Dorsolateral prefrontal cortex (tissue), 122 donors: ENCODE measurements at places on chromosomes 6 and 20. TPM values are rescaled to one million over a fixed set of nuclear protein-coding genes. Genes with fewer than 3 reads are reported as not detected.

DNA sequence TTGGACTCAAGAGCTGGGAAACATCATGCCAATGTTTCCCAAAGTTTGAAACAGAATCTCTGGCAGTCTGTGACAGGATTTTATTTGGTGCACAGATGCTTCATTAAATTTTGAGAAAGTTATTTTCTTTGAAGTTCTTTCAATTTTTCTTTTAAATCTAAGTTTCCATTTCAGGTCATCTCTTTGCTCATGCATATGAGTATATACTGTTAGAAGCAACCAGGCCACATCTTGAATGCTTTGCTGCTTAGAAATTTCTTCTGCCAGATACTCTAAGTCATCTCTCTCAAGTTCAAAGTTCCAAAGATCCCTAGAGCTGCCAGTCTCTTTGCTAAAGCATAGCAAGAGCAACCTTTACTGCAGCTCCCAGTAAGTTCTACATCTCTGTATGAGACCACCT, 59.1 kb upstream of the CCDC28A start:
- DNase-seq = no peak

GRCh38 chr6:121896771-121897170, 461.3 kb downstream of the GJA1 start:
- no peak for DNase-seq

DNA sequence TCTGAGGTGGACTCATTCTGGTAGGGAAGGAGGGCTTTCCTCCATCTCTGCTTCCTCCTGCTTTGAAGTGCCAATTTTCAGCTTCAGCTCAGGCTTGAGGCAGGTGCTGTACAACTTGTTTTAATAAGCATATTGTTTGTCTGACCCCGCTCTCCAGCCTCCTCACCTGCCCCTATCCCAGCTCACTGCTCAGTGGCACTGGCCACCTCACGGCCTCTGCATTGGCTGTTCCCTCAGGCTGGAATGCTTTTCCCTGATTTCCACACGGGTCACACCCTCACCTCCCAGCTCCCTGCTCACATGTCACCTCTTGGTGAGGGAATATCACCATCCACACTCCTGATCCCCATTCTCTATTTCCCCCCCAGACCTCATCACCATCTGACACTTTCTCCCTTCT, 14.3 kb downstream of the AARS2 start:
- DNase-seq = peak; percentile 24

DNA sequence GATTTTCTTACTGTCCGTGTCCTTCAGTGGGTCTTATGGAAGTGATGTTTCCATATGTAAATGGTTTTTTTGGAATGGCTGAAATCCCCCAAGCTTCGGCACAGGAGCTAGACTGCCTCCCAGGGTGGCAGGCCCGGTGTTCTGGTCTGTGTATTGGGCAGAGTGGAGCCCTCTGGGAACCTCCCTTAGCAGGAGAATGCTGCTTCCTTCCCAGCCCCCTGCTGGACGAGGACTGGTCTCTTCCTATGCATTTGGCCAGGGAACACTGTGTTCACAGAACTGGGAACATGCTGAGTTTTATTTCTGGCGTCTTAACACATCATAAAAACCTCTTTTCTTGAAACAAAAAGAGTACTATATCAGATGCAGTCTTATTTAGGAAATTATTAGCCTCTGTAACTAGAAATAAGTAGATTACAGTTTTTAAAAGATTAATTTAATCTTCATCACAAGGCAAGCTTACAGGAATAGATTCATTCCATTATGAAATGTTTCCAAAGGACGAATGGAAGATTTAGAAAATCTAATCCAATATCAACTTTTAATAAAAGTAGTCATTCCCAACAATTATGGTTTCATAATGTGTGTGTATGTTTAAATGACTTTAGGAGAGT, 56.6 kb downstream of the SYTL3 start:
- peak; percentile 25 for DNase-seq

- no peak for DNase-seq
These were observed 1.9 kb downstream of the PLTP start for GRCh38 chr20:45909817-45910669.

DNA sequence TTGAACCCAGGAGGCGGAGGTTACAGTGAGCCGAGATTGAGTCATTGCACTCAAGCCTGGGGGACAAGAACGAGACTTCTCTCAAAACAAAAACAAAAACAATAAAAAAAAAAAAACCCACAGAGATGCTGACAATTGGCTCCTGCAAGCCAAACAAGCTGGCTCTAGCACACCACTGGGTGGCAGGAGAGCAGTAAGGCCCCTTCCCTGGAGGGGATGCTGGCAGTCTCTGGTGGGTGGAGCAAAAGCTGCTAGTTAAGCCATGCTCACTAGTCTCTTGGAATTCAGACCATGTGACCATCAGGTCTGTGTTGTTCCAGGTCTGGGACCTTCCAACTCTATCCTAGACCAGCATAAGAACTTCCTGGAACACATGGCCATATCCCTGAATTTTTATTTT, 18.9 kb upstream of the DSN1 start:
- no peak for DNase-seq

- no peak for DNase-seq
These were observed 30.0 kb upstream of the TGM2 start for GRCh38 chr20:38194971-38195504.

- DNase-seq = no peak
These were observed 83.7 kb upstream of the ZFP64 start for GRCh38 chr20:52275181-52275691.

DNA sequence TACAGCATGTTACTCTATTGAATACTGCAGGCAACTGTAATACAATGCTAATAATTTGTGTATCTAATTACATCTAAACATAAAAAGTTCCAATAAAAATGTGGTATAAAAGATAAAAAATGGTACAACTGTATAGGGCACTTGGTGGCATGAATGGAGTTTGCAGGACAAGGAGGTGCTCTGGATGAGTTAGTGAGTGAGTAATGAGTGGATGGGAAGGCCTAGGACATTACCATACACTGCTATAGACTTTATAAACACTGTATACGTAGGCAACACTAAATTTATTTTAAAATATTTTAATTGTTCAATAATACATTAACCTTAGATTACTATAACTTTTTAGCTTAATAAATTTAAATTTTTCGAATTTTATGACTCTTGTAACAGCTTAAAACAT, 579.6 kb upstream of the MAN1A1 start:
- no peak for DNase-seq

GRCh38 chr6:5493806-5494205, 232.5 kb downstream of the FARS2 start:
- no peak for DNase-seq

DNA sequence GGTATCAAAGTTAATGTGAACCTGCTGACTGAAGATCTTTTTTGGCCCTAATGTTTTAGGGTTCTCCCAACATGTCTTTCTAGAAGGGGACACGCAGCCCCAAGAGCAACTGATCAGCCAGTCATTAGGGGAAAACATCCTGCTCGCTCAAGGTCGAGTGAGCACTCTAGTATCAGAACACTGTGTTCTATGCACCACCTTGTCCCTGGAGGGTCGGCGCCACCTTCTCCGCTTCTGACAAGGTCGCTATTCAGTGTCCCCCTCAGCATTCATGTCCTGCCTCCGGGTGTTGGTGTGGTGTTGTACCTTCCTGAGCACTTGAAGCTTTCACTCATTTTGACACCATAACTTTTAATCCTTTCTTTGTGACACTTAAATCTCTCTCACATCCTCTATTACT, 331.2 kb upstream of the KCNQ5 start:
- DNase-seq = no peak

GRCh38 chr6:18692929-18693685, 306.0 kb downstream of the RNF144B start:
- no peak for DNase-seq

DNA sequence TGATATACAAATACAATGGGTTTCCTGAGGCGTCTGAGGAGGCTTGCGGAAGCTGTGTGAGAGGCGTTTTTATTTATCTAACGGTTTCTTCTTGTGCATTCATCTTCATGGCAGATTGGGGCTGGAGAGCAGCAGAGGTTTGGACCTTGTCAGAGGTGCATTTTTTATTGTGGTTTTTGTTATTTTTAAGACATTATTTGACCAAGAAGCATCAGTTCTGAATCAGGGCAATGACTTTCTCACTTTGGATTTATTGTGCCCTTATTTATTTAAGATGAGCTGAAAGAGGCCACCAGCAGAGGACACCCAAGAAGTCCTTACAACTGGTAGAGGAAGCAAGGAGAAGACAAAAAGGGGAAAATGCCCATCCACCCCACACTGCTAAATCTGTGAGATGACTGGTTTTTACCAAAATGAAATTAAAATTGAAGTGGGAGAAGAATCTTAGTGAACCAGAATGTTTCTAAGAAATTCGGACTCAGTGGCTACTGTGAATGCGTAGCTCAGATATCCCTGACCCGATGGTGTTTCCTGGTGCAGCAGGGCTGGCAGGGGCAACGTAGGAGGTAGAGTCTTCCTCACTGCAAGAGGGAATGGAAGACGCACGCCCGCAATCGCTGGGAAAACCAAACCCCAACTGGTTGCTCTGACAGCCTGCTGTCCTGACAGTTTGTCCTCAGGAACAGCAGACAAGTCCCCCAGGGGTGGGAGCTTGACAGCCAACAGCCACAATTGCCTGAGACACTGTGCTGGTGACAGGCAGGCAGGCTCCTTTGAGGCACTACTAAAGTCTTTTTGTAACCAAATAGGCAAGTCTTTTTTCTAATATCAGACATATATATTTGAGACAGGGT, 14.2 kb downstream of the PRR18 start:
- DNase-seq = no peak

GRCh38 chr6:4399656-4400055, 264.3 kb upstream of the ECI2 start:
- no peak for DNase-seq

DNA sequence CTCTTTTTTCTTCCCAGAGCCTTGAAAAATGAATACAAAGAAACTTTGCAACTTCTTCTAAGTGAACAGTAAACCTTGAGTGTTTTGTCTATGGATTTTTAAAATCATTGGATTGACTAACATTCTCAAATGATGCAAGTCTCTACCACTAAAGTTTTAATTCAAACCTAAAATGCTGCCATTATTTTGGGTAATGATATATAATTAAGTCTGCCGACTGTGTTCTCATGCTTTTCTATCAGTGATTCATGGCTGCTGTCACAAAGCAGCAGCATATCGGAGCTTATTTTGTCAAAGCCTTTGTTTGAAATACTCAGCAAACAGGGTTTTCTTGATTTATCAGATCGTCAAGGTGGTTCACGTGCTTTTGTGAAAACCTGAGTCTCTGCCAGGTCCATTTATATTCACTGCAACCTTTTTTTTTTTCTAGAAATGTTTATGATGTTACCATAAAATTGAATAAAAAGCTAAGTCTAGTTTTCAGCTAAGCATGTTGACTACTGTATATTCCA, 96.3 kb downstream of the GJA1 start:
- DNase-seq = no peak

DNA sequence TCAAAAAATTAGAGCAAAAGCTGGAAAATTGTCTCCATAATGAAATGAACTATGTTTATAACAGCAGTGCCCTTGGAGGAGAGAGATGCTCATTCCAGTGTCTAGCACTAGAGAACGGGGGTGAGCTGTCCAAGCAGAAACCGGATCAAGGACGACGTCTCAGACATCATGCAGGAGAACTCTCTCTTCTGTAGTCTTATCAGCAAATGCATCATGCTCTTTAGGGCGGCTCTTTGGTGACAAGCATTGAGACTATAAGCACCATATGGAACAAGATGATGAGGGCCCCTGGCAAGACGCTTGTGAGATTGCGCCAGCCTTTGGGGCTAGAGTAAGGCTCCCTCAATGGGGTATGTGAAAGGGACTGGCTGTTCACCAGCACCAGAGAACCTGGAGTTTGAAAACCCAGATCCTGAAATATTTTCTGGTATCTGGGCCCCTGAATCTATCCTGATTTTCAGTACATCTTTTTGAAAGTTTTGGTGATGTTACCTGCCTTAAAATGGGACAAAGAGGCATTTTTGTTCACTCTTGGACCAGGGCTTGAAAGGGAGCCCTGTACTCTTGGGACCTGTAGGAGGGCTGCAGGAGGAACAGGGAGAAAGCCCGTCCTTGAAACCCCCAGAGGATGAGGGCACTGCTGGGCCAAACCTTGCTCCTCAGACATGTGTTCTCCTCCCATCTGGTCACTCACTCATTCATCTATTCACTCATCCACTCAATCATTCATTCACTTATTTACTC, 127.6 kb downstream of the TTLL2 start:
- no peak for DNase-seq

- no peak for DNase-seq
These were observed 70.9 kb downstream of the PACRG start for GRCh38 chr6:162798546-162799266.

DNA sequence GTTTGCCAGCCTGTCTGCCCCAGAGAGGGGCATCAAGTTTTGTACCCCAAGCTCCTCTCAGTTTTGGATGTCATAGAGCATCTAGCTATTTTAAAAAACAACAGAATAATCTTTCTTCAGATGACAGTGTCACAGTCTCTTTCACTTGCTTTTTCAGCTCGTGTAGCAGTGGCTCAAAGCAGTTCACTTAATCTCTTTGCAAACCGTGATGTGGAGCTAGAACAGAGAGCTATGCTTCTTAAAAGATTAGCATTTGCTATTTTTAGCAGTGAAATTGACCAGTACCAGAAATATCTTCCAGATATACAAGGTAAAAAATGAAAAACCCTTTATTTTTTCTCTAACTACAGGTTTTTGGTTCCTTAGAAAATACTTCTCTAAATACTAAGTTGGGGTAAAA, 37.3 kb downstream of the PGM3 start:
- no peak for DNase-seq

DNA sequence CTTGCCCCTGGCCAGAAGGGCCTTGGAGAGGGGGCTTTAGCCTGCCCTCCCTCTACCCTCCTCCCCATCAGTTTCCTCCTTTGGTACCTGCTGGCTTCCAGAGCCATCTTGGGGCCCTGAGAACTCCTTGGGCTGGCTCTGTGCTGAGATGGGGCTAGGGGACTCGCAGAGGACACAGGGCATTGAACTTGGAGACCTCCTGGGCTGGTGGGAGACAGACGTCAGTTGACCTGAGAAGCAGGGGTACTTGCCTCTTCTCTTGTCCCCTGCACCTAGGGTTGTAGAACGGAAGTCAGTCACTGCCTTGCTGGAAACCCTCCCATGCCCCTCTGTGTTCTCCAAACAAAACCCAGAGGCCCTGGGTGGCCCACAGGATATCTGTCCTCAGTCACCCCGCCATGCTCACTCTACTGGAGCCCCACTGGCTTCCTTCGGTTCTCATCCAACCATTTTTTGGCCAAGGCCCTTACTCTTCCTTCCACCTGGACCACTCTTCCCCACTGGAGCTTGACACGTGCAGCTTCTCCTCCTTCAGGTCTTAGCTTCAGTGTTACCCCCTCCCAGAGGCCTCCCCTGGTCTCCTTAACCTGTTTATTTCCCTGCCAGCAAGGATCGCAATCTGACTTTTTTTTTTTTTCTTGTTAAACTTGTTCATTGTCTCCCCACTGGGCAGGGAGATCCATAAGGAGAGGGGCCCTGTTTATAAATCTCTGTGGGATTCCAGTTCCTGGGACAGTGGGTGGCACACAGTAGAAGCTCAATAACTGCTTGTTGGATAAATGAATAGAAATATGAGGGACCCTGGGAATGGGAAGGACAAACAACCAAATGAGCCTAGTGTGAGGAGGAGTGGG, 971 bp downstream of the RBCK1 start:
- no peak for DNase-seq

- DNase-seq = no peak
These were observed 81.4 kb downstream of the CD164 start for GRCh38 chr6:109300874-109301273.

The ASCC3 gene
- 26.3 TPM for total RNA-seq

The SYCP2L gene
- total RNA-seq = 13.6 TPM

The TAAR9 gene
- total RNA-seq = not detected

The DTNBP1 gene
- 32.9 TPM for total RNA-seq

The PHACTR1 gene
- 225 TPM for total RNA-seq

The RBPJL gene
- total RNA-seq = not detected

The DYNLT2 gene
- 5.8 TPM for total RNA-seq

The COL9A3 gene
- total RNA-seq = 62.5 TPM

The SRMS gene
- not detected for total RNA-seq

The TULP4 gene
- 233 TPM for total RNA-seq

The SLX4IP gene
- total RNA-seq = 7.0 TPM

The SPO11 gene
- not detected for total RNA-seq
